Endothelial cell (in vitro differentiated cells): ENCODE measurements at places on chromosomes 13 and 19.
A peak's percentile ranks its signal among the peaks of the same experiment; 100 is the strongest.

GRCh38 chr13:25977671-25978070 is 74.1 kb downstream of the SHISA2 start:
- DNase-seq: no peak

DNA sequence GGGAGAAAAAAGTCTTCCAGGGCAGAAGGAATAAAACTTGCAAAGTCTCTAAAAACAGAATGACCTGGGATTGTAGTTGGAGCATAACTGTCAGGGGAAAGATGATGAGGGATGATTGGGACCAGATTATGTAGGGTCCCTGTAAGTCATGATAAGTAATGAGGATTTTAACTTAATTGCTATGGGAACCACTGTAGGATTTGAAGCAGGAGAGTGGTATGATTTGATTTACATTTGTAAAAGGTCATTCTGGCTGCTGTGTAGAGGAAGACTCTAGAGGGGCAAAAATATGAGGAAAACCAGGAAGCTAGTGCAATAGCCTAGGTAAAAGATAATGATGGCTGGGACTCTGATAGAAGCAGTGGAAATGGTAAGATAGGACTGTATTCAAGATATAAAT is 900.2 kb downstream of the DIAPH3 start:
- no peak for DNase-seq

DNA sequence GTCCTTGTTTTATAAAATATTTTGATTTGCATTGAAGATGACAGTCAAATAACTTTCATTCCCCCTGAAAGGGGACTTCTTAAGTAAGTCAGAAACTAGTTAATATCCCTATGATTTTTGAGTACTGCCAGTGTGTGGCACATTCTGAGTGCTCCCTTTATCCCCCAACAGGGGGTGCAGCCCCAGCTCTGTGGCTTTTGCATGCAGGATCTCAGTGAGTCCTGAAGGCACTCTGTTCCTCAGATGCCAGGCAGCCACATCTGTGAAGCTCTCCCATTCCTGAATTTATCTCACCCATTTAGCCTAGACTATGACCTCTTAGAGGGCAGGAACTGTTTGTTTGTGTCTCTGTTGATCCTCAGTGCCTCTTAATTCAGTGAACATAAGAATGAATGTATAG is 123.1 kb downstream of the CDK8 start:
- peak; percentile 62 for DNase-seq

DNA sequence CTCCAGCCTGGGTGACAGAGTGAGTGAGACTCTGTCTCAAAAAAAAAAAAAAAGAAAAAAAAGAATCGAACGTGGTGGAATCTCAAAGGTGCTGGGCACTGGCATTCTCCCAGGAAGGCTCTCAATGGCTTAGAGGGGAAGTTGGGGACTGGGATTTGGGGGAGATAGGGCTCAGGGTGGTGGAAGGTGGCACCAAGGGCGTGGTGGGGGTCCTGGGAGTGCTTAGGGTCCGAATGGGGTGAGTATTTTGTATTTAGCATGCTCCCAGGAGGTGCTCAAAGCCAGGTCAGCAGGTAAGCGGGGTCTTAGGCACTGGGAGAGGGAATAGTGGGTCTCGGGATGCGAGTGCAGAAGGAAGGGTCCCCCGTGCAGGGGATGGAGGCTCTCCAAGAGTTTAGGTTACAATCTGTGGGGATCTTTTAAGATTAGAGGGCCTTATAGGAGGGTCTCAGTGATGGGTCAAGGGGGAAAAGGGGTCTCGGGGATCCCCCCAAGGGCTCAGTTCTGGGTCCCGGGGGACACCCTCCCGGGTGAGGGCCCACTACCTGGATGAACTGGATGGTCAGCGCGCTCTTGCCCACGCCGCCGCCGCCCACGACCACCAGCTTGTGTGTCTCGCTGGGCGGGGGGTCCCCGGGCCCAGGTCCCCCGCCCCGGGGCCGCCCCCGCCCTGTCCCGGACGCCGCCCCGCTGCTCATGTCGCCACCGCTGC is 386 bp downstream of the RRAS start:
- DNase-seq: no peak

- no peak for DNase-seq
Observed at GRCh38 chr13:45301263-45301662, 39.7 kb downstream of the TPT1 start.

DNA sequence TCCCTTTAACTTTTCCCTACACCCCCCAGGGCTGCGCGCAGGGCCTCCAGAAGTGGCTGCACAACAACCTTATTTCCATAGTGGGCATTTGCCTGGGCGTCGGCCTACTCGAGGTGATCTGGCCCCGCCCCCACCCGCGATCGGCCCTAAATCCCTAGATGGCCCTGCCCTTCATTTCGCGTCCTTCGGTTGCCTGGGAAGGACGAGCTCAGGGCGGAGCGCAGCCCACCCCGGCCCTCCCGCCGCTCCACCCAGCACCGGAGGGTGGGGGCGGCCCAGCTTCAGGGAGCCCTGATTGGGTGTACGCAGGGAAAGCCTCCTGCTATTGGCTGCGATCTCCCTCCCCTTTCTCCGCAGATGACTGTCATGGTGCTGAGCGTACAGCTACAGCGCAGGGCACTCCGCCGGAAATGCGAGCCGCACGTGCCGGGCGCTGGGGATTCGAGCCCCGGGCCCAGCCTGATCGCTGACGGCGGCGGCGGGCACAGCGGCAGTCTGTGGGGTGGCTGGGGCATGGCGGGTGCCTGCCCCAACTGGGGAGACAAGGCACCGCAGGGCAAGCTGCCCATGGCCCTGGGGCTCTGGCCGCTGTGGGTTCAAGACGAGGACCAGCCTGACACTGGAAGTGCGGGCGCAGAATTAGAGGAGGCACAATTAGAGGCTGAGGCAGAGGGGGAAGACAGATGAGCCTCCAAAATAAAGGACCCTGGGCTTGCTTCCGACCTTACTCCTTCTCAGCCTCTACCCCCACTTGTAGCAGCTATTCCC is 4.3 kb downstream of the CD37 start:
- peak; percentile 73 for DNase-seq

GRCh38 chr13:33258808-33259193 is 26.8 kb downstream of the STARD13 start:
- no peak for DNase-seq

DNA sequence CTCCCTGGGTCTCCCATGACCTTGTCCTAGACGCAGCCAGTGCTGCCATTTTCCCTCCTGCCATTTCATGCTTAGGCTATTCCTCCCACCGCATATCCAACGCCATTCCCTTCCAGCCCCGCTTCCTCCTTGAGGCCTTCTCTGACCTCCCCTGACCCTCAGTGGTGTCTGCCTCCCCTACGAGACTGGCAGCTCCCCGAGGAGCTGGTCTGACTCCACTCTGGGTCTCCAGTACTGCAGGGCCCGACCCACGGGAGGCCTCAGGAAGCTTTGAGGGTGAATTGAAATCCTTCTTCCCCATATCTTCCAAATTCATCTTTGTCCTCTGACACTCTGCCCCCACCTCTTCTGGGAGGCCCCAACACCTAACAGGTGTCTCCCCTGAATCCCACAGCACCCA is 708 bp downstream of the KLK15 start:
- DNase-seq: no peak

- DNase-seq: no peak
Observed at GRCh38 chr13:33561627-33562026, 256.3 kb upstream of the RFC3 start.

DNA sequence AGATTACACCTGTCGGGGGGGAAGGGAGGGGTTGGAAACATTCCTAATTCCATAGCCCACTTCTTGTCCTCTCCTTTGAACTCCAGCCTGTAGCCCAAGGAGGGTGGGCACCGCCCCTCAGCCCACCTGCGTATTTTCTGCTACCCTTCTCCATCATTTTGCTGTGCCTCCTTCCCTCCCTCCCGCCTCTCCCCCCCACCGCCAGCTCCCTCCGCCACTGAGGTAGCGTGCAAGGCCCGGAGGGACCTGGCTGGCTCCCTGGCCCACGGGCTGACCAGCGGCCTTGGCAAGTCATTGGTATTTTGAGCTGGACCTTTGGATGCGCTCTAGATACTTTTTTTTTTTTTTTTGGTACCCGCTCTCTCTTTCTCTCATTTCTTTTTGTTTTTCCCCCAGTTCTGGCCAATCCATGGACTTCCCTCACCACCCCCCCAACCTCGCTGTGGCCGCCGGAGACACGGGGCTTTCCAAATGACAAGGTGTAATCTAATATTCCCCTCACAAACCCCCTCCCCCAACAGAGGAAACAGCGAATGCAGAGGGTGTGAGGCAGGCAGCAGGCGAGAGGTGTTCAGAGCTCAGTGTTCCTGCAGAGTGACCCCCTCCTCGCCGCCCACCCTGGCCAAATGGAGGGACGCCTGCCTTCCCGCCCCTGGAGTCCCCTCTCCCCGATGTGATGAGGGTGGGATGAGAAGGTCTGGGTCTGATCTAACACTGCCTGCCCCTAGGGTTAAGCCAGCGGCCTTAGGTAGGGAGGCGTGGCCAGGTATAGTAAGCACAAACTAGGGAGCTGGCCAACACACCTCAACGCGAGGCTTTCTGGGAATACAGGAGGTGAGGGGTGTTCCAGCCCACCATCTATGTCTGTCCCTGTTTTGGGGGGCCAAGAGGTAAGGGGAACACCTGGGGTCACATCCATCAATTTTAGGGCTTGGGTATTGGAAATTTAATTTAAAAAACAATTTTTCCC is 89.2 kb downstream of the PTPRS start:
- no peak for DNase-seq

DNA sequence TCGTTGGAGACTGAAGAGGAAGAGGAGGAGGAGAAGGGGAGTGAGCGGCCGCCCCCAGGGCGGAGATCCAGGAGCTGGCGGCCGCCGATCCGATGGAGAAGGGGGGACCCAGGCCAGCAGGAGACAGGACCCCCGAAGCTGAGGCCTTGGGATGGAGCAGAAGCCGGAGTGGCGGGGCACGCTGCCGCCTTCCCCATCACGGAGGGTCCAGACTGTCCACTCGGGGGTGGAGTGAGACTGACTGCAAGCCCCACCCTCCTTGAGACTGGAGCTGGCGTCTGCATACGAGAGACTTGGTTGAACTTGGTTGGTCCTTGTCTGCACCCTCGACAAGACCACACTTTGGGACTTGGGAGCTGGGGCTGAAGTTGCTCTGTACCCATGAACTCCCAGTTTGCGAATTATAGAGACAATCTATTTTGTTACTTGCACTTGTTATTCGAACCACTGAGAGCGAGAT is 1.8 kb downstream of the GADD45B start:
- no peak for DNase-seq
